MCF 10A (cell line): ENCODE measurements at places on chromosomes 6 and 20. TPM values are rescaled to one million over a fixed set of nuclear protein-coding genes. Genes with fewer than 3 reads are reported as not detected.

Gene MOG
- total RNA-seq: not detected in 2 replicates

Gene APOBEC2
- not detected in 2 replicates for total RNA-seq

DNA sequence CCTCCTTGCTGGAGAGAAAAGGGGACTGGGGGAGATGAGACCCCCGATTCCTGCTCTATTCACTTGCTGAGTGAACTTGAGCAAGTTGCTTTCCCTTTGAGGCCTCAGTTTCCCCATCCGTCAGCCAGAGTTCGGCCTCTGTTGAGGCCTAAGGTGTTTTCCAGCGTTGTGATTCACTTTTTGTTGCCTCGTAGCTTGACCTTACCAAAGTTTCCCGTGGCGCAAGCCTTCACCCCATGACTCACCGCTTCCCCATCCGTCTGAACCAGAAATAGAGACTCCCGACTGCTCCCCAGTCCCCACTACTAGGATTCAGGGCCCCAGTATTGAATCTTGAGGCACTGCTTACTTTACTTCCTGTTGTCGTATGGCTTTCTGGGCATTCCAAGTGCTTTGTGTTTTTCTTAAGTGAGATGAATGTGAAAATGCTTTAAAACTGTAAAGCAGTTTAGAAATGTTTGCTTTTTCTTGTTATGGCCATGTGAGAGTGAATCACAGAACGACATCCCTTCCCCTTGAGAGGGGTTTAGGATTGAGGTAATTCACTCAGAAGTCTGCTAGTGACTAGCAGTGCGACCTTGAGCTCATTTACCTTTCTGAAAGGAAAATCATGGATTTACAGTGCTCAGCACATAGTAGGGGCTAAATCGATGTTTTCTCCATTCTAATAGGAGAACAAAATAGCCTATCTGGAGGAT is 1.2 kb downstream of the CHMP4B start:
- DNase-seq: peak; percentile 93
- peaks cover 19% of the 10 kb centered on the region for H3K4me1 ChIP-seq
- peak overlapping the region; percentile 100 for H3K27ac ChIP-seq
- peak overlapping the region; percentile 93 for H3K4me3 ChIP-seq
- peaks cover 31% of the 10 kb centered on the region for H3K36me3 ChIP-seq

- no peaks in the 10 kb centered on the region for H3K27me3 ChIP-seq
- H3K27ac ChIP-seq: no peak overlapping the region
- H3K4me1 ChIP-seq: peaks cover 17% of the 10 kb centered on the region
- H3K36me3 ChIP-seq: no peaks in the 10 kb centered on the region
These were observed 111.9 kb downstream of the ARMC2 start for GRCh38 chr6:108959972-108960582.
